ENCODE measurements at places on chromosomes 5 and 9. TPM values are rescaled to one million over a fixed set of nuclear protein-coding genes. Genes with fewer than 3 reads are reported as not detected.

The PCDHGB1 gene
- total RNA-seq: 3.1 TPM

The ACSL6 gene
- 0.26 TPM for total RNA-seq

The PTTG1 gene
- 17.5 TPM for total RNA-seq

- no peak for DNase-seq
These were observed 135.0 kb upstream of the SMIM23 start for GRCh38 chr5:171650597-171650996.

DNA sequence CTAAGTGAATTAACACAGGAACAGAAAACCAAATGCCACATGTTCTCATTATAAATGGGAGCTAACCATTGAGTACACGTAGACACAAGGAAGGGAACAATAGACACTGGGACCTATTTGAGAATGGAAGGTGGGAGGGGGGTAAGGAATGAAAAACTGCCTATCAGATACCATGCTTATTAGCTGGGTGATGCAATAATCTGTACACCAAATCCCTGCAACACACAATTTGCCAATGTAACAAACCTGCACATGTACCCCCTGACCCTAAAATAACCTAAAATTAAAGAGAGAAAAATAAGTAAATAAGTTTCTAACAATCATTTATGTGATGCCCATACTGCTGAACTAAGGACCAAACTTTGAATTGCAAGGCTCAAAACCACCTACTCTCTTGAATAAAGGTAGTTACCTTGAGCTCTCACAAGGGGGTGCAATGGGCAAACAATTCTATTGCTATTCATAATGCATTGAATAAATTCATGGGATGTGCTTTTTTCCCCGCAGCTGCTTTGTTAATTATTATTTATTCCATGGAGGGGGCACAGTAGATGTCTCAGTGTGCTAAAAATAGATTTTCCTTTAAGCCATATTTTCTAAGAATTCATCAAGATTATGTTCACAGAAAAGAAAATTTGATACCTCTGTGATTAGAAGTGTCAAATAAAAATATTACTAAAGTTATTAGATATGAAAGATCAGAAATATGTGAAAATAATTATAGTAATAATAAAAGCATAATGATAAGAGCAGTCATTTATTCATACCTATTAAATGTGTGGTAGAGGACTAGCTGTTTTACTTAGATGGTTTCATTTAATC is 76.2 kb upstream of the PTPN3 start:
- peak; percentile 51 for DNase-seq

- DNase-seq: no peak
These were observed 22.7 kb upstream of the CATSPER3 start for GRCh38 chr5:134945041-134945440.

GRCh38 chr9:131235480-131235851 is 40.8 kb downstream of the FAM78A start:
- DNase-seq: no peak

The KIF4B gene
- total RNA-seq: under 0.01 TPM

GRCh38 chr5:61625137-61625561 is 293.1 kb downstream of the ZSWIM6 start:
- DNase-seq: no peak

GRCh38 chr9:120928483-120929228 is 2.1 kb upstream of the TRAF1 start:
- no peak for DNase-seq

- peak; percentile 86 for DNase-seq
These were observed 269.8 kb upstream of the CDH9 start for GRCh38 chr5:27308153-27308552.

DNA sequence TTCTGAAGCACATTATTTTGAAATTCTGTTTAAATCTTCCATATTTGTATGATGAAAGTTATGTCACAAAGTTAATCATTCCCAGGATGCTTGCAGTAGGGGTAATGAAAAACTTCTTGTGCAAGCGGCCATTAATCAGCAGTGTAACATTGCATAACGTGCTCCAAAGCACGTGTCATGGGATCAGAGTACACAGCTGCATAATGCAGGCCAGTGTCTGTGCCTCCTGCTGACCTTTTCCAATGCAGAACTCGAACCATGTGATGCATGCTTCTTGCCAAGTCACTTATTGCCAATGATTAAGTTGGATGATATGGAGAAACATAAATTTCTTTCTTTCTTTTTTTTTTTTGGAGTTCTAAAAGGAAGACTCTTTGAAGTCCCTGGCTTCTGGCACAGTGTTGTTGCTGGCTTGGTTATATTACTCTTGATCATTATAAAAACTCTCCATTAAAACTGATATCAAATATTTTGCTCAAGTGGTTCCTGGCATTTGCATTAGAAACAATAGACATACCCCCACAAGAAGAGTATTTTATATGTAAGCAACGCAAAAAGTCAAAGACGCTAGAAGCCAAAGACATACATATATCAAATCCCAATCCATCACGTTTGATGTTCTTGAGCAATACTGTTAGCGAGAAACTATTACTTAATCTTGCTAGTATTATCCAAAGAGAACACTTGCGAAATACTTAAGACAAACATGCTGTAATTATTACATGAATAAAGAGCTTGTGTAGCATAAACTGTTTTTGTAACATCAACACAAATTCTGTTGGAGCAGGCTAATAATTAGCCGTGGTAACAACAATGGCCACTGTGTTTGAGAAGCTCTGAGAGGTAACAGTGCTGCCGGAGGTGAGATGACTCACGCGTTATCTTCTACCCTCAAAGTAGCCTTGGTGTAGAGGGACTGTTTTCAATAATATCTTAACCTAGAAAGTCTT is 164.2 kb downstream of the AUH start:
- peak; percentile 87 for DNase-seq

- DNase-seq: no peak
These were observed 254.2 kb downstream of the ARHGAP26 start for GRCh38 chr5:143024228-143024920.

The SLC46A2 gene
- not detected for total RNA-seq

- no peak for DNase-seq
These were observed 31.0 kb upstream of the NR3C1 start for GRCh38 chr5:143434261-143435209.

The PLAC8L1 gene
- total RNA-seq: not detected

- no peak for DNase-seq
These were observed 78.9 kb downstream of the SEMA4D start for GRCh38 chr9:89418882-89419640.

The BSPRY gene
- total RNA-seq: not detected

- no peak for DNase-seq
These were observed 220.8 kb upstream of the DAPK1 start for GRCh38 chr9:87276851-87277261.

DNA sequence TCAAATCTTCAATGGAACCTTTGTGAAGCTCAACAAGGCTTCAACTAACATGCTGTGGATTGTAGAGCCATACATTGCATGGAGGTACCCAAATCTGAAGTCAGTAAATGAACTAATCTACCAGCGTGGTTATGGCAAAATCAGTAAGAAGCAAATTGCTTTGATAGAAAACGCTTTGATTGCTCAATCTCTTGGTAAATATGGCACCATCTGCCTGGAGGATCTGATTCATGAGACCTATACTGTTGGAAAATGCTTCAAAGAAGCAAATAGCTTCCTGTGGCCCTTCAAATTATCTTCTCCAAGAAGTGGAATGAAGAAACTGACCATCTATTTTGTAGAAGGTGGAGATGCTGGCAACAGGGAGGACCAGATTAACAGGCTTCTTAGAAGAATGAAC is 54.7 kb upstream of the TTC39B start:
- no peak for DNase-seq

DNA sequence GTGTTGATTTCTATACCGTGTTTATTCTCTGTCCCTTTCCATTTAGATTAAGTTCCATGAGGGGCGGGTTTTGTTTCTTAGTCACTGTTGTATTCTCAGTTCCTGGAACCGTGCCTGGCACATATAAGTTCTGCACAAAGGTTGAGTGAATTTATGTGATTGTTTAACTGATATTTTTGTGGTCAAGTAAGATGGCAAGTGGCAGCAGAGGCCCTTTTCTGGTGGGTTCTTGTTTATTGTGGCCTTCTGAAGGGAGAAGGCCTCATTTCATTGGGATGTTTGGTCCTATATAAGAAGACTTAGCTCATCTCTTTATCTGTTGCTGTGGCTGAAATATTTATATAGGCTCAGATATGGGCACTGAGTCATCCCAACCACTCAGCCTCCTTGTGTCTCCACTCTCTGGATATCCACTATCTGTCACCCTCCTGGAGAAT is 262.5 kb downstream of the PSAT1 start:
- peak; percentile 85 for DNase-seq

The MAN1B1 gene
- total RNA-seq: 63.2 TPM

DNA sequence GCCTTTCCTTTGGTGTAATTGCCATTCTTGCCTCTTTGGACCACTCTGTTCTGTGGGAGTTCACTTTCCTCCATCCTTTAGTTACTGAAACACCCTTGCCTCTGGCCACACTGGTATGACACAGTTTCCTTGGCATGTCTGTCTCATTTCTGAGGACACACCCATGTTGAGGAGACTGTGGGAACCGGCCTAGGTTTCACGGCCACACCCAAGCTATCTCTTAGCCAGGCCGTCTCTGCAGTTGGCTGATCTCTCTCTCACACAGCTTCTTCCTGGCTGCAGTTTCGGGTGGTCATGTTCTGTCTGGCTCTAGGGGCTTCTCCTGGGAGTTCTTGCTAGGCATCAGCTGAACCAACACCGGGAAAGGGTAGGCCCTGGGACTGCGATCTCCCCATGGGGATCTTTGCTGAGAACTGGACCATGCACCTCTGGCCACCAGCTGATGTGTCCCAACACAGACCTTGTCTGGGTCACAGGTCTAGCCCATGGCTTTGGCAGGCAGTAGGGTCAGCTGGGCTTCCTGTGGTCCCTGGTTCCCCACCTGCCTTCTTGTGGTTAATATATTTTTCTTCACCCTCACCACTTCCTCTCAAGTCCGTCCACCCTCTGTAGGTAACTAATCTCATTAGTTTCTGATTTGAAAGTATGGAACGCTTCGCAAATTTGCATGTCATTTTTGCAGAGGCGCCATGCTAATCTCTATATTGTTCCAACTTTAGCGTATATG is 24.9 kb downstream of the ARHGEF37 start:
- peak; percentile 89 for DNase-seq

DNA sequence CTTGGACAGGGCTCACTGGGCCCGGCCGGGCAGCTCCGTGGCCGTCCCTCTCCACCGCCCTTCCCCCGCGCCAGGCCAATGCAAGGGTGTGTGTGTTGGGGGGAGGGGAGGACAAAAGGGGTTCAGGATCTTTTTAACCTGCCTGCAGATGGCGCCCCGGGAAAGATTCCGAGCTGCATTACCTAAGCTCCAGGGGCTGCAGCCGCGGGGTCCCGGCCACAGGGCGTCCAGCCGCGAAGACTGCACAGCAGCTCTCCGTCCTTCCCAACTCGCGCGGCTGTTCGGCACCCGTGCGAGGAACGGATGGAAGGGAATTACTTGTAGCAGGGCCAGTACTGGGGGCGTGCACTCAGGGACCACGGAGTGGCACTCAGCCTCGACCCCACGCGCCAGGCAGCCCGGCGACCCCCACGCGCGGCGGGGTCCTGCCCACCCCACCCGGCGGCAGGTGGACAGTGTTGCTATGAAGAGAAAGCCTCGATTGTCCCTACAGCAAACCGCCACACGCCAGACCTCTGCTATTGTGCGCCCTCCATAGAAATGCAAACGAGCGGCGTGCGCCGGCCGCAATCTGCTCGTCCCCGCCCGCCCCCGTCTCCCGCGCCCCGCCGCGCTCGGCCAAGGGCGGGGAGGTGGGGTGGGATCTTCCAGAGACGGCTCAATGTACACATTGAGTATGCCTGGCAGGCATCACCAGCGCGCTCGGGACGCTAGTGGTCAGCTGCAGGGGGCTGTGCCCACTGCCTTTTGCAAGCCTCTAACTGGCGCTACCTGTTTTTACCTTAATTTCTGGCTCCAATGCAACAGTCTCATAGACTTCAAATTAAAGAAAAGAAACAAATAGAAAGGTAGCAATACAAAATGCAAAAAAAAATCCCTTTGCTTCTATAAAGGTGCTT is 796 bp upstream of the GADD45G start:
- DNase-seq: peak; percentile 40

GRCh38 chr9:22279636-22280035 is 167.0 kb upstream of the DMRTA1 start:
- DNase-seq: no peak

DNA sequence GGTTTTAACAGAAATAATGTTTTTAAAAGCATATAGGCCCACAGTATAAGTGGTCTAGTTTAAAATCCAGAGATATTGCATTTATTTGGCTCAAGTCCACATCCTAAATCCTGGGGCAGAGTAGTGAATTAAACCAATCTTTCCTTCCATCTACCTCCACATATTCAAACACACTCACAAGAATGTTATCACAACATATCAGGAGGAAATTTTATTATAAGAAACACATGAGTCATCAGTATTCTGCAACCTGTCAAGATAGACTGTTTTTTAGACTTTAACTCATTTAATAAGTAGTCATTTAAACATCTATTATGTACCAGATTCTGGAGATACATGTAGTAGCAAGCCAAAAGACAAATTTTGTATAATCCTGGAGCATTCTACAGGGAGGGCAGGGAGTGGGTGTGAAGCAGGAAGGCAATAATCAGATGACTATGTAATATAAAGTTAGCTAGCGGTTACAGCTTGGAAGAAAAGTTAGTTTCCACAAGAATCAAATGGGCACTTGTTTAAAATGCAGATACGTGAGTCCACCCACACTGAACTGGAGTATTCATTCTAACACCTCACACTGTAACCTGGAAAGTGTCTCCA is 187.3 kb upstream of the PIK3R1 start:
- peak; percentile 51 for DNase-seq

GRCh38 chr9:8536845-8537244 is 737.3 kb upstream of the DMAC1 start:
- DNase-seq: no peak

The TTC39B gene
- 12.1 TPM for total RNA-seq

DNA sequence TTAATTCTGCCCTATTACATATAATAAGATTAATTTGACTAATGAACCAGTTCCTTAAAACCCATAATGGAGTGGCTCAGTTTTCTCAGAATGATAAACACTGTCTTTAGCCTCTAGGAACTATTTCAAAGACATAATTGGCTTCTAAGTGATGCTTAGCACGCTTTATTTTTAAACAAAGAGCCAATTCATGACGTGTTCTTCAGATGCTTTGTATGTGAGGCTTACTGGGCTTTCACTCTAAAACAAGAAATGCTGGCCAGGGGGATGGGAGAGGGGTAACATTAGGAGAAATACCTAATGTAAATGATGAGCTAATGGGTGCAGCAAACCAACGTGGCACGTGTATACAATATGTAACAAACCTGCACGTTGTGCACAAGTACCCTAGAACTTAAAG is 7.6 kb upstream of the SFXN1 start:
- DNase-seq: no peak

DNA sequence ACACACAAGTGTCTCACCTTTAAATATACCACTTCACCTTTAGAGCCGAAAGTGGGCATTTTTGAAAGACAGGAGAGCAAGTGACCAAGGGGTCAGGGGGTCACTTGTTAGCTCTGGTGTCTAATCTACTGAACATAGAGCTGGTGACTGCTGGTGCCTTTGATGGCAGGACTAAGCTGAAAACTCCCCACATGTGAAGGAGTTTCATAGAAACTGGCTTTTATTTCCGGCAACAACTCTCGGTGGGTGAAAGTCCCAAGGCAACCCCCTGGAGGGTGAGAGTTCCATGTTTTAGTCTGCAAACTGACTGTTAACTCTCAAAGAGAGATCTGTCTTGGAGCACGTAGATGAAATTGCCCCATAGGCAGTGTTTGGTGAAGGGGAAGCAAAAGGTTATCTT is 466.9 kb downstream of the DMRTA1 start:
- no peak for DNase-seq
